ENCODE measurements at places on chromosomes 3 and 15. TPM values are rescaled to one million over a fixed set of nuclear protein-coding genes. Genes with fewer than 3 reads are reported as not detected.

- H3K27ac ChIP-seq = no peak overlapping the region
- no peaks in the 10 kb centered on the region for H3K27me3 ChIP-seq
- no peak overlapping the region for H3K4me3 ChIP-seq
- no peak for DNase-seq
Observed at GRCh38 chr3:150515210-150515609, 31.1 kb downstream of the SERP1 start.

GRCh38 chr15:74307827-74308811 is 59.3 kb downstream of the CYP11A1 start:
- no peak overlapping the region for H3K4me3 ChIP-seq
- H3K36me3 ChIP-seq = no peaks in the 10 kb centered on the region
- H3K27ac ChIP-seq = no peak overlapping the region
- peaks cover 30% of the 10 kb centered on the region for H3K27me3 ChIP-seq
- H3K4me1 ChIP-seq = no peaks in the 10 kb centered on the region

GRCh38 chr15:36970522-36970921 is 129.8 kb downstream of the MEIS2 start:
- no peak for DNase-seq
- H3K4me1 ChIP-seq = no peaks in the 10 kb centered on the region
- peaks cover 7% of the 10 kb centered on the region for H3K27me3 ChIP-seq
- no peaks in the 10 kb centered on the region for H3K36me3 ChIP-seq

- no peak overlapping the region for H3K4me3 ChIP-seq
- no peak for DNase-seq
- no peak overlapping the region for H3K27ac ChIP-seq
- H3K27me3 ChIP-seq = no peaks in the 10 kb centered on the region
- peaks cover 28% of the 10 kb centered on the region for H3K4me1 ChIP-seq
Observed at GRCh38 chr3:128313071-128313725, 153.5 kb downstream of the DNAJB8 start.

GRCh38 chr3:17301271-17301670 is 416.5 kb downstream of the PLCL2 start:
- H3K4me1 ChIP-seq = peaks cover 7% of the 10 kb centered on the region
- no peak for DNase-seq
- H3K27me3 ChIP-seq = no peaks in the 10 kb centered on the region
- no peaks in the 10 kb centered on the region for H3K36me3 ChIP-seq
- no peak overlapping the region for H3K27ac ChIP-seq

DNA sequence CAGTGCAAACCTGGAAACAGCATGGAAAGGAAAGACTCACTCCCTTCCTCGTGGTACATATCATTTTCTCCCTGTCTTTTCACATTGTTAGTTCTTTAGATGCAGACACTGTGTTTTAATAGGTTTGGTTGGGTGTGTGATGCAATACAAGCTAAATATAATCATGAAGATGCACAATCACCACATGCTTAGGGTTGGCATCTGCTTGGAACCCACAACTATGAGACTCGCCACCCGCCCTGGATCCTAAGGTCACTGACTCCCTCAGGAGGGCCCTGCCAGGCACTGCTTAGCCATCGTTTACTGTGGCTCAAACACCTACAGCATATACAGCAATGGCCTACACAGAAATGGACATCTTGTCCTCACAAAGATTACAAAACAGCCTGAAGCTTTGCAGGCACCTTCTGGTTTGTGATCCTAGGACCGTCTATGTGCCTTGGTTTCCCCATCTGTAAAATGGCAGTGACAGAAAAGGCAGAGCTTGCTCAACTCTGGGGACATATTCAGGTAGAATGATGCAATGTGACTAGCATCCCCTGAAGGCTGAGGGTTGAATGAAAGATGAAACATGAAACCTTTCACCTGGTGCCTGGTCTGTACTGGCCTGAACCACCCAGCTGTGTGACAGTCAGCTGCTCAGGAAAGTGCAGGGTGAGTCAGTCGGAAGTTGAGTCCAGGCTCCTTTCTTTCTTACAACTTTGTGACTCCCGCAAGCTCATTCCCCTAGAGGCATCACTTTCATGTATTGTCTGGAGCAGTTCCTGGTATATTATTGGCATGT is 123.6 kb upstream of the PFN2 start:
- no peak overlapping the region for H3K27ac ChIP-seq
- H3K36me3 ChIP-seq = no peaks in the 10 kb centered on the region
- peaks cover 23% of the 10 kb centered on the region for H3K4me1 ChIP-seq
- peaks cover 22% of the 10 kb centered on the region for H3K27me3 ChIP-seq
- H3K4me3 ChIP-seq = no peak overlapping the region

Gene SLC22A14
- total RNA-seq = 0.21 TPM

DNA sequence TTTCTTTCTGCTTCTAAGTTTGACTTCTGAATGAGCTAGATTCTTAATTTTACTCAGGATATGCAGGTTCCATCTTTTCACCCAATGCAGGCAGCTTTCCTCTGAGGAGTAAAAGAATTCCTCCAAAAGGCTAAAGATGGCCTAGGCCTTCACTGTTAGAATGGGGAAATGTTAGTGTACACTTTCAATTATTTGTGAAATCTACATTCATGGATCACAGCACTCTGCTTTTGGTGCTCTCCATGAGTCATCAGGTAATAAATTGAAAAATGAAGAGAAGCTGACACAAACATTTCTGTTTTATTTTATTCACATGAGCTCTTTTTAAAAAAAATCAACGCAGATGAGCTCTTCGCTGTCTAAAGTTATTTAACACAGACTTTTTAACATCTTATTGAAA is 502.5 kb upstream of the GOLIM4 start:
- H3K27ac ChIP-seq = no peak overlapping the region
- H3K4me3 ChIP-seq = no peak overlapping the region
- H3K27me3 ChIP-seq = no peaks in the 10 kb centered on the region
- no peak for DNase-seq
- no peaks in the 10 kb centered on the region for H3K36me3 ChIP-seq

Gene AHSG
- 0.14 TPM for total RNA-seq

DNA sequence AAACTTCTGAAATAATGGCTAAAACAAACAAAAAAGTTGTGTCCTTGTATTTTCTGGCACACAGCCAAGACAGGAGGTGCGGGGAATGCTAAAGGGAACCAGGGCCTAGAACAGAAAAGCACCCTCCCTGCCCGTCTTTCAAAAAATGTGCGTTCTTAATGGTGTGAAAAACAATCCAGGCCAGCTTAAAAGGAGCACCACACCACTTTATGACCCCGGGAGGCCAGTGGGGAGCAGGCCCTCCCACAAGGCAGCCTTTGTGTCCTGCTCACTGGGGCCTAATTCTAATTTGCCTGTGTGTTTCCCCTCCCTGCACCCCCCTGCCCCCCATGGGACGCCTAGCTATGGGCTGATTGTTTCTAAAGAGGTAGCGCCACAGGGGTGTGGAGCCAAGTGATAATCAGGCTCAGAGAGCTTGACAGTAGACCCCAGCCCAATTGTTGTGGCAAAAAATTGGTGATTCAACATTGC is 181.4 kb downstream of the GREM1 start:
- H3K4me1 ChIP-seq = no peaks in the 10 kb centered on the region
- H3K36me3 ChIP-seq = no peaks in the 10 kb centered on the region
- no peak overlapping the region for H3K4me3 ChIP-seq
- DNase-seq = no peak
- H3K27me3 ChIP-seq = no peaks in the 10 kb centered on the region
- H3K27ac ChIP-seq = no peak overlapping the region

- H3K36me3 ChIP-seq = peaks cover 15% of the 10 kb centered on the region
- H3K27me3 ChIP-seq = no peaks in the 10 kb centered on the region
- H3K27ac ChIP-seq = peak overlapping the region; percentile 95
- peak overlapping the region; percentile 99 for H3K4me3 ChIP-seq
- peaks cover 61% of the 10 kb centered on the region for H3K4me1 ChIP-seq
Observed at GRCh38 chr3:50238549-50239026, 2.6 kb downstream of the GNAI2 start.

GRCh38 chr3:117927825-117928224 is 1106.8 kb downstream of the IGSF11 start:
- no peak overlapping the region for H3K27ac ChIP-seq
- H3K4me1 ChIP-seq = no peaks in the 10 kb centered on the region
- no peaks in the 10 kb centered on the region for H3K27me3 ChIP-seq
- no peak for DNase-seq

DNA sequence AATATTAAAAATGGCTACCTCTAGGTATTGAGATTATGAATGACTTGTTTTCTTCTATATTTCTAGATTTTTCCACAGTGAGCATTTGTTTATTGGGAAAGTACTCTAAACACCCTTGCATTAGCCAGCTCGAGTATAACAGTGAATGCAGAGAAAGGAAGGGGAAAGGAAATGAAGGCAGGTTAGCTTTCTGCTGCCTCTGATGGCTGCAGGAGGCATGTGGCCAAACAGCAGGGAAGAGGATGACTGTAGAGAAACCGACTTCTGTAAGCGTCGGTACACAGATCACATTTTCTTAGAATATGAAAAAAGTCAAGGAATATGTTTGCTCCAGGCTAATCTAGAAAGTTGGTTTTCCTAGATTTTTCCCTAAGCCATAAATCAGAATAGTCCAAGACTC is 19.8 kb downstream of the GNB5 start:
- DNase-seq = no peak
- H3K27me3 ChIP-seq = no peaks in the 10 kb centered on the region
- H3K4me1 ChIP-seq = peaks cover 35% of the 10 kb centered on the region

DNA sequence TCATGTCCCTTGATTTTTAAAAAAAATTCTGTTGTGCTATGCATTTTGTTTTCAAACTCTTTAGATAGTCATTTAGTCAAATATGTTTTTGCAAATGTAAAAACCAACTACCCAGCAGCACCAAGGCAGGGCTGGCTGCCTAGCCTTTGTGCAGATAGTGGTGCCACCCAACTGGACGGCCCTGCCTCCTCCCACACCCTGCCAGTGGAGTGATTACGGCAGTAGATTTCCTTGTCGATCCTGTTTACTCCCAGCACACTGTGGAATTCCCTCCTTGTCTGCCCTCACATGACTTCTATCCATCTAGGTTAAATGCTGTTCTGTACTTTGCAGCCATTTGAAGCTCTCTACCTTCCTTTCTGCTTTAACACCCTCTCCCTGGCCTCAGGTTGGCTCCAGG is 79.4 kb upstream of the PLXNA1 start:
- no peaks in the 10 kb centered on the region for H3K27me3 ChIP-seq
- DNase-seq = no peak
- H3K4me1 ChIP-seq = peaks cover 4% of the 10 kb centered on the region
- no peak overlapping the region for H3K4me3 ChIP-seq

GRCh38 chr3:130838898-130839600 is 54.8 kb upstream of the ATP2C1 start:
- no peak overlapping the region for H3K27ac ChIP-seq
- DNase-seq = no peak
- peaks cover 17% of the 10 kb centered on the region for H3K27me3 ChIP-seq
- no peaks in the 10 kb centered on the region for H3K36me3 ChIP-seq
- no peak overlapping the region for H3K4me3 ChIP-seq
- no peaks in the 10 kb centered on the region for H3K4me1 ChIP-seq

DNA sequence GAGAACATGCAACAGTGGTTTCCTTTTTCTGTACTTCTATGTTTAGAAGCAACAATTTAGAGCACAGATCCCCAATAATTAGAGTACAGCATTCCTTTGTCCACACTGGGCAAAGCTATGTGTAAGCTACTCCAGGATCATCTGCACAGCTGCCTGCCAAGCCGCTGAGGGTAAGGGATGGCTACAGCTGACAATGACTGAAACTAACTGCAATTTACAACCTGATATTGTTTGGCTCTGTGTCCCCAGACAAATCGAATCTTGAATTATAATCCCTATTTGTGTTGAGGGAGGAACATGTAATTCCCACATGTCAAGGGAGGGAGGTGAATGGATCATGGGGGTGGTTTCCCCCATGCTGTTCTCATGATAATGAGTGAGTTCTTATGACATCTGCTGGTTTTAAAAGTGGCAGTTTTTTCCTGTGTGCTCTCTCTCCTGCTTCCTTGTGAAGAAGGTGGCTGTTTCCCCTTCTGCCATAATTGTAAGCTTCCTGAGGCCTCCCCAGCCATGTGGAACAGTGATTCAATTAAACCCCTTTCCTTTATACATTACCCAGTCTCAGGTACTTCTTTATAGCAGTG is 54.8 kb upstream of the TNFSF10 start:
- peak overlapping the region; percentile 13 for H3K4me3 ChIP-seq
- peaks cover 68% of the 10 kb centered on the region for H3K4me1 ChIP-seq
- peaks cover 14% of the 10 kb centered on the region for H3K36me3 ChIP-seq
- DNase-seq = no peak

DNA sequence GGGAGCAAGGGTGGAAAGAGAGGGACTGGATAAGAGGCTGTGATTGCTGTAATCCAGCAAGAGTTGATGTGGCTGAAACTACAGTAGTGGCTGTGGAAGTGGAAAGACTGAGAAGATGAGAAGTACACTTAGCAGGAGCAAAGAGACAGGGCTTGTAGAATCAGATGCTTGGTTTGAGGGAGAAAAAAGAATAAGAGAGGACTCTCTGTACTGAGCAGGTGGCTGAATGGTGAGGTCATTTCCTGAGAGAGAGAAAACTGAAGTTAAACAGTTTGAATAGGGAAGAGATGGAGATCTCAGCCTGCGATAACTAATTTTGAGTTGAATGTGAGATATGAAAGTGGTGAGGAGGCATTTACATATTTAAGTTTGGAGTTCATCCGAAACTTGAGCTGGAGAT is 95.8 kb upstream of the SLC25A36 start:
- peaks cover 14% of the 10 kb centered on the region for H3K27me3 ChIP-seq
- DNase-seq = no peak
- H3K4me1 ChIP-seq = peaks cover 16% of the 10 kb centered on the region
- no peak overlapping the region for H3K4me3 ChIP-seq

Gene AP2M1
- 194 TPM for total RNA-seq

DNA sequence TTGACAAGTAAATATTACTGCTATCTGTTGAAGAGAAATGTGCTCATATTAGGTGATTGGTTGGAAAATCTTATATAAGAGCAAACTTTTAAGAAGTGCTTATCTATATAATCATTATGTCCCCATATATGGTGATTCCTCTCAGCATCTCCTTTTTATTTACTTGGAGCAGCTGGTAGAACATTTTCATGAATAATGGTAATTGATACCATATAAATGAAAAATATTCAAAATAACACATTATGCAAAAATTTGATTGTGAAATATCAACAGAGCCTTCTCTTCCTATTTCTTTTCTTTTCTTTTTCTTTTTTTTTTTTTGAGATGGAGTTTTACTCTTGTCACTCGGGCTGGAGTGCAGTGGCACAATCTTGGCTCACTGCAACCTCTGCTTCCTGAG is 56.2 kb downstream of the ROBO2 start:
- no peak overlapping the region for H3K27ac ChIP-seq
- H3K36me3 ChIP-seq = peaks cover 2% of the 10 kb centered on the region
- H3K4me1 ChIP-seq = no peaks in the 10 kb centered on the region
- no peak overlapping the region for H3K4me3 ChIP-seq

DNA sequence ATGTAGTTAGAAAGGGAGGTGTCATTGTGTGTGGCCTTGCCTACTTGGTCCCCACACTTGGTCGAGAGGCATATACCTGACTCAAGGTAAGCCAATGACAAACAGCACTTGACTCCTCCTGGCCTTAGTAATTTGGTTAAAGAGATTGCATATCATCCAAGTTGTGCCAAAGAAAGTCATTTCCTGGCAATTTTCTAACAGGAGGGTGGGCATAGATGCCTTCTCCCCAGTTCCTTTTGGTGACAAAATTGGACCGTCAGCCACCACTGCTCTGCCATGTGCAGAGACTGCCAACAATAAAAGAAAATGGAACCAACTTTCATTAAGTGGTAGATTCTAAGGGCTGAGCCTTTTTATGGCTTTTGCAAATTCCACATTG is 7.9 kb upstream of the LEKR1 start:
- peak overlapping the region; percentile 92 for H3K27ac ChIP-seq
- DNase-seq = no peak
- H3K4me1 ChIP-seq = peaks cover 50% of the 10 kb centered on the region
- peak overlapping the region; percentile 82 for H3K4me3 ChIP-seq
